ENCODE measurements at places on chromosomes 16 and 17. TPM values are rescaled to one million over a fixed set of nuclear protein-coding genes. Genes with fewer than 3 reads are reported as not detected.

Gene IRX3
- total RNA-seq: 0.95 TPM

Gene GGNBP2
- 57.3 TPM for total RNA-seq

DNA sequence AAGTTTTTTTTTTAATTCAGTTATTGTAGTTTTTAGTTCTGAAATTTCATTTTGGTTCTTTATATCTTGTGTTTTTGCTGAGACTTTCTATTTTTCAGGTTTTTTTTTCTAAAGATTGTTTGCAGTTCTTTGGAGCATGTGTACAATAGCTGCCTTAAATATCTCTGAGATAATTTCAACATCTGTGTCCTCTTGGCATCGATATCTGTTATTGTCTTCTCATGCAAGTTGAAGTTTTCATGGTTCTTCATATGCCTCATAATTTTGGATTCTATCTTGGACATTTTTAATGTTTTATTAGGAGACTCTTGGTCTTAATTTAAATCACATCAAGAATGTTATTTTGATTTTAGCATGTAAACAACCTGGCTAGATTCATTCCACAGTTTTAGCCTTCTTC, 22.8 kb downstream of the COX11 start:
- no peak for DNase-seq

Gene ASIC2
- 1.1 TPM for total RNA-seq

Gene SOST
- total RNA-seq: 55.4 TPM

Gene ZSCAN32
- 12.5 TPM for total RNA-seq
